Activated CD4-positive, alpha-beta T cell treated with anti-CD3 and anti-CD28 coated beads, Interleukin-2, amount 50 U/mL, for 4 hours (primary cell): ENCODE measurements at places on chromosomes 7 and 10.

- DNase-seq: no peak
Observed at GRCh38 chr7:44484482-44485313, 5.8 kb downstream of the NUDCD3 start.

DNA sequence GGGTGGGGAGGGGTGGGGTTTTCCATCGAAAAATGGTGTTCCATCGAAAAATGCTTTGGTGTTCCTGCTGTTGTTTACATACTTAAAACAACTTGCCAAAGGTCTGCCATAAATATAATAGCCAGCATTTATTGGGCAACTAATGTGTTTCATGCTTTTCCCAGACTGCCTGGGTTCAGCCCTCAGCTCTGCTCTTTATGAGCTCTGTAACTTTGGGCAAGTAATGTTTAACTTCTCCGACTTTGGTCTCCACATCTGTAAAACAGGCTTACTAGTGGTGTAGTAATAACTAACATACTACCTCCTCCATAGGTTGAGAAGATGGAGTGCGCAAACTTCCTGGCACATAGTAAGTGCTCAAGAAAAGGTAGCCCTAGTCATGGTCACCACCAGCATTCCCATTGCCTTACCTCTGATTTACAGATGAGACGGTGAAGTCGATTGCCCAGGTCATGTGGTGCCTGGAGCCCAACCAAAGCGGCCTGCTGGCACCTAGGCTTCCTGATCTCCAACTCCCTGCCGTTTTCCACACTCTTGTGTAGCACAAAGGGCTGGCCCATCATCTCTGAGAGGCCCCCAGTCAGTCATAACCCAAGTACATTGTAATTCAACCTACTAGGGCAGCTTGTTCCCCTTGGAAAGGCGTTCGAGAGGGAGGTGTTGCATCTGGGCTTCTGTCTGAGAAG lies 8.9 kb downstream of the ZMIZ1 start:
- no peak for DNase-seq

GRCh38 chr10:129953119-129954051 lies 10.7 kb downstream of the EBF3 start:
- DNase-seq: no peak

- no peak for DNase-seq
Observed at GRCh38 chr7:71535616-71536015, 403.7 kb downstream of the GALNT17 start.
